ENCODE measurements at places on chromosomes 7 and 10. TPM values are rescaled to one million over a fixed set of nuclear protein-coding genes. Genes with fewer than 3 reads are reported as not detected.

Gene ODAD2
- 0.73 TPM for polyA plus RNA-seq

Gene SPOCK2
- 140 TPM for polyA plus RNA-seq

Gene MSMB
- not detected for polyA plus RNA-seq

Gene MINDY4
- polyA plus RNA-seq: 11.5 TPM

Gene PAX4
- not detected for polyA plus RNA-seq

Gene TMEM196
- not detected for polyA plus RNA-seq

Gene OPN1SW
- polyA plus RNA-seq: 1.0 TPM

DNA sequence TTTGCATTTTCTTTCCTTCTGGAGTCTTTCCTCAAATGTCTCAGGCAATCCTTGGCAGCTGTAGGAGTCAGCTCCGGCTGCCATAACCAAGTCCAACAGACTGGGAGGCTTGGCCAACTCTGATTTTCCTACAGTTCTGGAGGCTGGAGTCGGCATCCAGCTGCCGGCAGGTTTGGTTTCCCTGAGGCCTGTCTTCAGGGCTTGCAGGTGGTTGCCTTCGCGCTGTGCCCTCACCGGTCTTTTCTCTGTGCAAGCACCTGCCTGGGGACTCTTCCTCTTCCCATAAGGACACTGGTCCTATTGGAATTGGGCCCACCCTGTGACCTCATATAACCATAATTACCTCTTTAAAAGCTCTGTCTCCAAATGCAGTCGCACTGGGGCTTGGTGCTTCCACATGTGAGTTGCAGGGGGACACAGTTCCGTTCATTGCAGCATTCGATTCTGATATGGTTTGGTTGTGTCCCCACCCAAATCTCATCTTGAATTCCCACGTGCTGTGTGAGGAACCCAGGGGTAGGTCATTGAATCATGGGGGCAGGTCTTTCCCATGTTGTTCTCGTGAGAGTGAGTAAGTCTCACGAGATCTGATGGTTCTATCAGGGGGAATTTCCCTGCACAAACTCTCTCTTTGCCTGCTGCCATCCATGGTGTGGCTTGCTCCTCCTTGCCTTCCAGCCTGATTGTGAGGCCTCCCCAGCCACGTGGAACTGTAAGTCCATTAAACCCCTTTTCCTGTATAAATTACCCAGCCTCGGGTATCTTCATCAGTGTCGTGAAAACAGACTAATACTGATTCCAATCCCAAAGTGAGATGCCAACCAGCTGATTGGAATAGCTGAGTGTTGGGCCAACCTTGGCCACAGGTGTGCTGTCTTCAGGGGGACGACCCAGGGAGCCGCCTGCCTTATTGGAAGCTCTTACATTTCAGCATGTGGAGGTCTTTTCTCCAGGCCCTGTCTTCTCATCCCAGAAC, 7.9 kb downstream of the GALNTL5 start:
- DNase-seq: no peak

GRCh38 chr10:128036746-128037543, 89.3 kb downstream of the MKI67 start:
- no peak for DNase-seq

DNA sequence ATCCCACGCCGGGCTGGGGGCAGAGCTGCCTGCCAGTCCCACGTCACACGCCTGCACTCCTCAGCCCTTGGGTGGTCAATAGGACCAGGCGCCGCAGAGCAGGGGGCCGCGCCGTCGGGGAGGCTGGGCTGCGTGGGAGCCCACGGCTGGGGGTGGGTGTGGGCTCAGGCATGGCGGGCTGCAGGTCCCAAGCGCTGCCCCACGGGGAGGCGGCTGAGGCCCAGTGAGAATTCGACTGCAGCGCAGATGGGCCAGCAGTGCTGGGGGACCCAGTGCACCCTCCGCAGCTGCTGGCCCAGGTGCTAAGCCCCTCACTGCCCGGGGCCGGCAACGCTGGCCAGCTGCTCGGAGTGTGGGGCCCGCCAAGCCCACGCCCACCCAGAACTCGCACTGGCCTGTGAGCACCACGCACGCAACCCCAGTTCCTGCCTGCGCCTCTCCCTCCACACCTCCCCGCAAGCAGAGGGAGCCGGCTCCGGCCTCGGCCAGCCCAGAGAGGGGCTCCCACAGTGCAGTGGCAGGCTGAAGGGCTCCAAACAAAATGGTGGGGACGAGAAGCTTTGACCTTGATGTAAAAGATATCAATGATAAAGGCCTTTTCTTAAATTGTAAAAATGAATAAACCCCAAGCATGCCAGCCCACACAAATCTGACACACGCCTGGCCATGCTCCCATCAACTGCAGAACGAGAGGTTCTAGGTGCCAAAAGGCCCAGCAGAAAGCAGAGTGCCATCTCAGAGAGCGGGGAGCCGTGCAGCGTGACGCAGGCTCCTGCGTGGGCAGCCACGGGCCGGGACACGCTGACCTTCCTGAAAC, 255.5 kb downstream of the MAD1L1 start:
- DNase-seq: no peak

DNA sequence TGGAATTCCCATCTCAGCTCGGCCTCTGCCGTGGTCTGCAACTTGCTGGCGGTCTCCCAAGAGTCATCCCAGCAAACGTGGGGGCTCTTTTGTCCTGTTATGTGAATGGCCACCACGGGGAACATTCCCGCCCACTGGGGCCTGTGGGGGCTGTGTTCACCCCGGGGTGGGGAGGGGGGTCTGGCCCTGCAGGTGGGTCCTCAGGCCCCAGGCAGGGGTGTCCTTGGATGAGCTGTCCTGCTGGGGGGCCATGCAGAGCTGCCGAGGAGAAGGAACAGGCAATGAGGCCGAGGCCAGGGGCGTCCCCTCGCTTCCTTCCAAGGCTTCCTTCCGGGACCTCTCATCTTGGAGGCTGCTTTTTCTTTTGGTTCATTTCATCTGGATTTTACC, 24.4 kb upstream of the PITRM1 start:
- no peak for DNase-seq

DNA sequence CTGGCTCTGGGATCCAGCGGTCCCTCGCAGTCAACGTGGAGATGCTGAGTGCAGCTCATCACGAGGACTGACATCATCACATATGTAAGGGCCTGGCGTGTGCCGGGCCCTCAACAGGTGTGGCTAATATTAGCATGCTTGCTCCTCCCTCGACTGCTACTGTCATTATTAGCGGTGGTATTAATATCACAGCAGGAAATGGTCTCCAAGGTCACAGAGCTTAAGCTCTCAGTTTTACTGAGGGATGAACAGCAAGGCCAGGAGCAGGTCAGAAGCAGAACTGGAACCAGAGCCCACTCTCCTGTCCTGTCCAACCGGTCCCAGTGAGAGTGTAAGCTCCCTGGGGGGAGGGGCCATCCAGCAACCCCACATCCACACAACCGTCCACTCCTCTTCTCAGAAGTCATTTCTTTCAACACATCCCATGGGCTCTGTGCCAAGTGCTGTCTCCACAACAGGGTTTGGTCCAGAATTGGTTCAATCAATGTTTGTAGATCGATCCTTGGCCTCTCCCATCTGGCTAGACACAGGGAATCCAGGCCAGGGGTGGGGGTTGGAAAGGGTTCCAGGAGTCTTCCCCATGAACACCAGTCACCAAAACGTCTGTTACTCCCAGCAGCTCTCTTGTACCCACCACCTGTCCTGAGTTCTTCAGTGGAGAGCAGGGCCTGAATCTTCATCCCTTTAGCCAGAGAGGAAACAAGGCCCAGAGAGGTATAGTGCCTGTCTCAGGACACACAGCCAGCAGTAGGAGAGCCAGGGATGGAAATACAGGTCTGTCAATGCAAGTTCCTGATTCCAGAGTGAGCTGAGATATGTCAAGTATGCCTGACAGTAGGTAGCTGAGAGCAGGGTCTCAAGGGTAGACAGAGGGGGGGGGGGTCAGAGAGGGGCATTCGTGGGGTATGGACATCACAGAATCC, 45.3 kb upstream of the ZMIZ1 start:
- DNase-seq: no peak

GRCh38 chr10:2121315-2121714, 384.0 kb upstream of the ADARB2 start:
- no peak for DNase-seq

DNA sequence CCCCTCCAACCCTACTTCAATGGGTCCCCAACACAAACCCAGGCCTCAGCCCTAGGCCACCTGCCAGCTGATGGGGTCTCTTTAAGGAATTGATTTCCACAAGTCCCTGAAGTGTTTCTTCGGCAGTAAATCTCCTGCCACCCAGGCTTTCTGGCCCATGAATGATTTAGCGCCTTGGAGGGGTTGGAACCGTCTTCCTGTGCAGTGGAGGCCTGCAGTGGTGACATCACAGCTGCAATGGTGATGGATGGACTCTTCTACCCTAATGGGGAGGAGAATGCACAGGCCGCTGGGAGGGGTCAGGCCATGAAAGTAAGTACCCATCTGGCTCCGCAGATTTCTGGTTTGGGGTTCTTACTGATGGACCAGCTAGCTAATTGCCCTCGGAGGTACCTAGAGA, 163.8 kb downstream of the UBE2H start:
- no peak for DNase-seq

DNA sequence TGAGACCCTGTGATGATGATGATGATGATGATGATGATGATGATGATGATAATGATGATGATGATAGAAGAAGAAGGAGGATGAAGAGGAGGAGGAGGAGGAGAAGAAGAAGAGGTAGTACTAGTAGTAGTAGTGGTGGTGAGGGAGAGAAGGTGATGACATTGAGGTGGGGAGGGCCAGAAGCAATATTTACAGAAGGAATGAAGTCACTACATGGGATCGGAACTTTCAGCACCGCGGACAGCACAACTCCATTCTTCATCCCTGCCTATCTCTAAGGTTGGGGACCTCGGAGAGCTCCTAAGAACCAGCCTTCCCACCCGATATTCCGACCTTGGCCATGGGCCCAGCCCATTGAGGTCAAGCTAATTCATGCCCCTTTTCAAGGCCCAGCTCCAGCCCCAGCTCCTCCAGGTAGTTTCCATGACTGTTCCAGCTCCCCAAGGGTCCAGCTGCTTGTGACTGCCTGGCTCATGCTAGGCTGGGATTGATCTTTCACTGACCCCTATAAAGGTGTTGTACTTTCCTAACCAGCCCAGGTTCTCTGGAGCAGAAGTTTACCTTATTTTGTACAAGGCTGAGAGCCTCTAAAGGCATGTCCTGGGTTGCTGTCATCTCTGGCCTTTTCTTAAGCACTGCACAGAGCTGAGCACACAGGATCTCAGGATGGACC, 10.3 kb downstream of the CRHR2 start:
- DNase-seq: peak; percentile 71

DNA sequence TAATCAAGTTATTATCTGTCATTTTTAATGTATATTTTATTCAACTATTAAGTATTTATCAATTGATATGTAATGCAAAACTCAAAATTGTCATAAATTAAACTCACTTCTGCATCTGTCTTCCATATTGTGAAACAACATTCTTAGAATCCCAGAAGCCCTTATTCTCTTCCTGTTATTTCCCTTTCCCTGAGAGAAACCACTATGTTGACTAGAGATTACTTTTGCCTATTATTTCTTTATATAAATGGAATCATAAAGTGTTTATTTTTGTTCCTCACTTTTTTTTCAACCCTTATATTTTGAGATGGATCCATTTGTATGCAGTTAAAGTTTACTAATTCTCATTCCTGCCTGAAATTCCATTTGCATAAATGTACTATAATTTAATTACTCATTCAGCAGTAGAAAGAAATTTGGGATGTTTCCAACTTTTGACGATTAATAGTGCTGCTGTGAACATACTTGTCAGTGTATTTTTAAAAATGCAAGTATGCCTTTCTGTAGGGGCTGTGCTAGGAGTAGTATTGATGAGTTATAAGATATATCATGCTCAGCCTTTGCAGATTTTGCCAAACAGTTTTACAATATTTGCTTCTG, 211.2 kb downstream of the SEMA3D start:
- DNase-seq: no peak

- DNase-seq: no peak
Measured at GRCh38 chr7:68724965-68725364, 873.3 kb upstream of the AUTS2 start.

GRCh38 chr7:15335390-15335789, 226.4 kb downstream of the AGMO start:
- no peak for DNase-seq

DNA sequence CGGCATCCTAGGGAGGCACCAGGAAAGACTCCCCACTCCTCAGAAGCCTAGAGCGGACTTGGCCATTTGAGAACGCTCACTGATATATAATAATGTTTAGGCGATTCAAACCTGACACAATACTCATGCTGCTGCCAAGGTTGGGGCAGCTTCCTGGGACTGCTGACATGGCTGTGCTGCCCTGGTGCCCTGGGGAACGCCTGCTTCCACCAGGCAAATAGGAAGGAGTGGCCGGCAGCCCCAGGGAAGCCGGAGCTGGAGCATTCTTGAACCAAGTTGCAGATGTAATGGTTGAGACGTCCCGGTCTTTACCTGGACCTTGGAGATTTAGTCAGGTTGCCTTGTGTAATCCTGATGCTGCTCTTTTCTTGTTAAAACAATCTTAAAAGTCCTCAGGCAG, 8.8 kb downstream of the GDF10 start:
- DNase-seq: no peak

DNA sequence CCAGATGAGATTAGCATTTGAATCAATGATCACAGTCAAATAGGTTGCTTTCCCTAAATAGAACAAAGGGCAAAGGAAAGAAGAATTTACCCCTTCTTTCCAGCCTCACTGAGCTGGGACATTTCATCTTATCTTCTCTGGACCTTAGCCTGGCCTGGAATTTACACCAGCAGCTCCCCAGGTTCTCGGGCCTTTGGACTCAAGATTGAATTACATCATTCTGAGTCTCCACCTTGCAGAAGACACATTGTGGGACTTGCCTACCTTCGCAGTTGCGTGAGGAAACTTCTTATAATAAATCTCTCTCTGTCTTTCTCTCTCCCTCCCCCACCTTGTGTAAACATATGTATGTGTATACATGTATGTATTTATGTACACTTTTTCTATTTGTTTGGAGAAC, 732.4 kb downstream of the IPMK start:
- no peak for DNase-seq

- DNase-seq: no peak
Measured at GRCh38 chr7:158044482-158044823, 543.2 kb downstream of the PTPRN2 start.

- DNase-seq: no peak
Measured at GRCh38 chr10:118823256-118823907, 68.6 kb upstream of the CACUL1 start.

DNA sequence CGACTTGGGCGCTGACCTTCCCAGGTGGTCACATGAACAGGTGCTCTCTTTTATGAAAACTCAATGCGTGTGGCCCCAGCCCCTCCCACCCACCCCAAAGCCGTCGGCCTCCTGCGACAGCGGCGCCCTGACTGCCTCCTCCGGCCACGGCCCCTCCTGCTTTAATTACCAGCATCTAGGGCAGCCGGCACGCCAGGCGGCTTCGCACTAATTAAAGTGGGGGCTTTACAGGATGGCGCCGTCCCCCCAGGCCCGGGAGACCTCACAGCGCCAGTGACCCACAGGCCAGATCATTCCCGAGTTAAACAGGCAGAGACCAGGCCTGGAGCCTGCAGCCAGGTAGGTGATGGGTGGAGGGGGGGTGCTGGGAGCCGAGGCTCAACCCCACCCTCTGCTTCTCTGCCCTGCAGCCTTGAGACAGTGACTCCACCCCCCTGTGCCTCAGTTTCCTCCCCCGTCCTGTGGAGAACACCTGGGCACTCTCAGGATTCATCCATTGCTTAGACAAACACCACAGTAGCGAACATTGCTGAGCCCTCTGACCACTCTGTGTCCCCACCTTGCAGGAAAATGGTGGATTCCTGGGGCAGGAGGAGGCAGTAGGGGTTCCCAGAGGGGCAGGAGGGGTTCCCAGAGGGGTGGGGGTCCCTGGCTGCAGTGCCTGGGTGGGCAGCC, 100.8 kb downstream of the MICALL2 start:
- no peak for DNase-seq

- no peak for DNase-seq
Measured at GRCh38 chr7:84100866-84101265, 93.7 kb downstream of the SEMA3A start.

GRCh38 chr10:36198322-36198721, 556.2 kb upstream of the FZD8 start:
- no peak for DNase-seq

All from renal cortex interstitium (tissue), 15 donors.